DMS79 (cell line): ENCODE measurements at places on chromosomes 2 and 18.
A peak's percentile ranks its signal among the peaks of the same experiment; 100 is the strongest.

GRCh38 chr18:23710068-23710527 lies 20.8 kb downstream of the LAMA3 start:
- no peak for DNase-seq

DNA sequence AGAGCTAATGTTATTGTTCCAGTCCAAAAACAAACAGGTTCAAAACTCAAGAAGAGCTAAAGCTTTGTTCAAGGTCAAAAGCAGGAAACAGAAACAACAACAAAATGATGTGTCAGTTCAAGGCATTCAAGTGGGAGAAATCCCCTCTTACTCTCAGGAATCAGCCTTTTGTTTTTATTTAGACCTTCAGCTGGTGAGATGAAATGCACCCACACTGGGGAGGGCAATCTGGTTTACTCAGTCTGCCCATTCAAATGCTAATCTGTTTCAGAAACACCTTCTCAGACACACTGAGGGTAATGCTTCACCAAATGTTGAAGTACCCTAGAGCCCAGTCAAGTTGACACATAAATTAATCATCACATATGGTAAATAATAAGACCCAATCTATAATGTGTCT lies 150.6 kb downstream of the TMX3 start:
- DNase-seq: peak; percentile 49

- DNase-seq: no peak
Observed at GRCh38 chr2:100765481-100765880, 54.5 kb upstream of the NPAS2 start.

DNA sequence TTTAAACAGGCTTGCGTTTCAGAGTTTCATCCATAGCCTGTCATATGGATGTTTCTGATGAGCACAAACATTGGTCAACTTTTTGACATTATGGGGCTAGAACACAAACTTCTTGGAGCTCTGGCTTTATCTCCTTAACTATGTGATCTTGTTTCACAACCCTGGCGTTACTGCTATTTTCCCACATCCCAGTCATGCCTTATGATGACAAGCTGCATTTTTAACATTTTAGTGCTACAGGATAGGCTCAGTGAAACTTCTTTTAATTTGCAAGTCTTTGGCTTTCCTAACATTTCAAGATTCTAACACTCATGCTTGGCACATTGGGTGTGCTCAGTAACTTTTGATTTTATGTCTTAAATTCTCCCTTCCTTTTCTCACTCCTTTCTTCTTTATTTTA lies 21.0 kb upstream of the PDE1A start:
- DNase-seq: no peak

GRCh38 chr2:25598911-25599310 lies 74.5 kb downstream of the DTNB start:
- DNase-seq: no peak
